ENCODE measurements at places on chromosomes 1 and 21. TPM values are rescaled to one million over a fixed set of nuclear protein-coding genes. Genes with fewer than 3 reads are reported as not detected.

DNA sequence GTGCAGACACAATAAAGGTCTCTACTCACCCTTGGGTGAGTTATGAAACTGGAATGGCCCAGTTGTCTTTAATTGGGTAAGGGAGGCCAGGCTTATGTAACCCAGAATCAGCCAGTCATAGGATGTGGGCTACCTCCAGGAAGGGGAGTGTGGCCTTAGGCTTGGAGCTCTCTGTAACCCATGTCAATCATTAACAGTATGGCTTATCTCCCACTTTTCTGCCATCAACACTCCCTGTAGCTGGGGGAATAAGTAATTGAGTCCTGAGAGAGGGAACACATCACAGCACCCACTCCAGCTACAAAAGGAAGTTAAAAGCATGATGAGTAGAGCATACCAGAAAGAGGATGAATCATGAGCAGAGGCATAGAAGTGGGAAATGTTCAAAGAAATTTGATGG lies 327.0 kb upstream of the DUSP10 start:
- no peak for DNase-seq

GRCh38 chr1:87497380-87498203 lies 168.9 kb downstream of the LMO4 start:
- DNase-seq: no peak

- DNase-seq: no peak
Observed at GRCh38 chr1:66374148-66374547, 159.8 kb upstream of the SGIP1 start.

DNA sequence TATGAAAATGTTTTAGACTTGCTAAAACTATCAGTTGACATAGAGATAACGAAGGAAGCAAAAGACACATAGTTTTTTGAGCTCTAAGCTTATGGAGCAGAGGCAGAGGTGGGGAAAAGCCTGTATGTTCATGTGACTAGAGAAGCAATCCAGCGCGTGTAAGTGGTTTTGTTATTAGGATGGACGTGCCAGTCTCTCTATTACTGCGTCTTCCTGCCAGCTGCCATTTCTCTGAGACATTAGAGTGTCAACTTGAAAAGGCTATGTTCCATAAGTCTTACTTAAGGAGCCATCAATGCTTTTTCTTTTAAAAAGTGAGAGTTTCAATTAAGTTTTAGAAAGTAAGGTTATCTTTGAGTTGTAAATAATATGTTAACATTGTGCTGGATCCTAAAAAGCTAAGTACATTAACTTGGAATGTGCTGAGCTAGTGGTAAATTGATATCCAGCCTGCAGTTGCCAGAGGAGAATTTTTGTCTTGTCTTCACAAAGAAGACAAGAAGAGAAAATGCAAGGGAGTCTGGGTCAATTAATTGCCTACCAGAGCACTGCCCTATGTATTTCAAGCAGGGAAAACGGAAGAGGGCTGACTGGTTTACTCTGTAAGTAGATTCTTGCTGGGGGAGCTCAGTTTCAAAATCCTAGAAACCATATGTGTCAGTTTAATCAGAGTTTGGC lies 161.8 kb upstream of the B3GALT2 start:
- DNase-seq: no peak

DNA sequence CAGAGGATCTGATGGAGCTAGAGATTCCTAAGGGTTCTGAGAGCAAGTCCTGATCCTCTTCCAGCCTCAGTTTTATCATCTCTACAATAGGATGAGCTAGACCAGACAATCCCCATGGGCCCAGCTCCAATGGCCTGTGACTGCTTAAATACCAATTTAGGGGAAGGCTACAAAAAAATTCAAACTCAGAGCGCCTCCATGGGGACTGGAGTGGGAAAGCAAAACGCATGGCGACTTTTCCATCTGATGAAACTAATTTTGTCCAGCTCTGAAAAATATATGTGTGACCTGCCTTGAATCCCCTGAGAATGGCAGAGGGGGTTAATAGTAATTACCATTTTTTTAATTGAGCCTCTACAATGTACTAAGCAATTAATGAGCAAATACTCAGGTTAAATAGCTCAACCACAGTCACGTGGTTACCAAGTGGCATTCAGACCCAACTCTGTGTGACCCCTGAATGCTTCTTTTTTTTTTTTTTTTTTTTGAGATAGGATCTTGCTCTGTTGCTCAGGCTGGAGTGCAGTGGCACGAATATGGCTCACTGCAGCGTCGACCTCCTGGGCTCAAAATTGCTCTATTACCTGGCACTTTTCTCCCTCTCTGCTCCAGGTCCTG lies 8.4 kb downstream of the EXTL1 start:
- DNase-seq: no peak

DNA sequence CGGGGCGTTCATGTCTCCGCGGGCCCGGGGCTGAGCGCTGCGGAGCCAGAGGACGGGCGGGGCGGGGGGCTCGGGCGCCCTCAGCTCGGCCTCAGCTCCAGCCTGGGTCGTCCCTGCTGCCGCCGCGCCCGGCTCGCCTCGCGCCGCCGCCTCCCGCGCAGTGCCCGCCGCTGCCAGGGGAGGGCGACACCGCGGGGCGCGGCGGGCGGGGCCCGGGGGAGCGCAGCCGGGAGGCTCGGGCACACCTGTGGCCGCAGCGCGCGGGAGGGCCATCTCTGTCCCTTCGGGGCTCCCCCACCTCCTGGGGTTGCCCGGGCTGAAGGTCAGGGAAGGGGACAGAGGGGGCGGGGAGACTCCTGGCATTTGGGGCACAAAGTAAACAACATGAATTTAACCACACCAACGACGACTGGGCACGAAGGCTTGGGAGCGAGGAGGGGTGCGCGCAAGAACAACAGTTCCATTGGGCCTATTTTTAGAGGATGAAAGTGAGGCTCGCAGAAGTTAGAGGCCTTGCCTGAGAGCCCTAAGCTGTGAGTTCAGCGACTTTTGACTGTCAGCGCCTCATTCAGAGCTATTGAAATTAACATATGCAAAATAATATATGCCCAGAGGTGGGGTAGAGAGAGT lies at the start of gene FAM131C:
Gene FAM131C (minus strand): TSS at position 162 of the 630 bp plus-strand sequence. CDS start 209 bp downstream, outside the sequence.
- DNase-seq: peak; percentile 44

- no peak for DNase-seq
Observed at GRCh38 chr1:223635236-223635635, 30.3 kb downstream of the CAPN8 start.

GRCh38 chr1:40185951-40186864 lies 25.0 kb downstream of the RLF start:
- DNase-seq: peak; percentile 39

DNA sequence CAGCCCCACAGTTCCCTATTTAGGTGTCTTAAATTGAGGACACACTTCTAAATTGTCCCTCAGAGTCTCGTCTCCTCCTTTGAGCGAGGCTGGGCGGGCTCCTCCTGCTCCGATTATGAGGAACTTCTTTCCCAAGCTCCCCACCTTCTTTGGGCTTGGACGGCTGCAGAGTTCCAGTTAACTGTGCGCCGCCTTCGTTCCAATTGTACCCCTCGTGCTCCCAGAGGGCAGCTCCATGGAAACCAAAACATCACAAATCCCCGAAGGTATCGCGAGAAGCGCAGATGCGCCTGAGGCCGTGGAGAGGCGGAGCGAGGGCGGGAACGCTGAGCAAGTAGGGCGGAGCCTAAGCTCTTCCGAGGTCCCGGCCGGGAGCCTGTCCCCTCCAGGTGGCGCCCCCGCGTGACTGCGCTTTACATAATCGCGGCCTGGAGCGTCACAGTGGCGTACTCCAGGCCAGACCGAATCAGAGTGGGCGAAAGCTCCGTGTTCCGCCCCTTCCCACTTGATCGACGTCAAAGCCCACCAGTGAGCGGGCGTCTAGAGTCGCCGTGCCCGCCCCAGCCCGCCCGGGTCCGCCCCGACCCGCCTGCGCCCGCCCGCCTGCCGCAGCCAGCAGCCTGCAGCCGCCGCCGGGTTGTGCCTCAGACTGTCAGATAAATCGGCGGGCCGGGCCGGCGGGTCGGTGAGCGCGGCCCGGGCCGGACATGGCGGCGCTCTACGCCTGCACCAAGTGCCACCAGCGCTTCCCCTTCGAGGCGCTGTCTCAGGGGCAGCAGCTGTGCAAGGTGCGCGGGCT lies at the start of gene FAM76A:
Gene FAM76A (plus strand): TSS at position 588 of the 799 bp plus-strand sequence. CDS start 120 bp downstream, at position 708.
- peak; percentile 100 for DNase-seq

DNA sequence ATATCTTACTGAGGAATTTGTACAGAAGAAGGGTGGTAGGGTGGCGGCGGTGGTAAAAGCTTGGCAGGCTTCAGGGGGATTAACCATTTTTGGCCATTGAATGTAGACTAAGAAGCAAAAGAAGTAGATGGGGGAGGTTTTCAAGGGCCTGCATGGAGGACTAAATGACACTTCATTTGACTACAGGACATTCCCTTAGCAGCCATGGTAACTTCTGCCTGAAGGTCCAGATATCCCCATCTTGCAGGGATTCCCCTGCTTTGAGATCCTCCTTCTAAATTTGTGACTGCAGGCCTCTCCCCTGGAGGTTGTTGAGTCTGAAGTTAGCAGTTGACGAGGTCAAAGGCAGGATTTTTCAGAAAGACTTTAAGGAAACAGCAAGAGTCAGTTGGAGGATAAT lies 4.8 kb downstream of the VASH2 start:
- DNase-seq: no peak

DNA sequence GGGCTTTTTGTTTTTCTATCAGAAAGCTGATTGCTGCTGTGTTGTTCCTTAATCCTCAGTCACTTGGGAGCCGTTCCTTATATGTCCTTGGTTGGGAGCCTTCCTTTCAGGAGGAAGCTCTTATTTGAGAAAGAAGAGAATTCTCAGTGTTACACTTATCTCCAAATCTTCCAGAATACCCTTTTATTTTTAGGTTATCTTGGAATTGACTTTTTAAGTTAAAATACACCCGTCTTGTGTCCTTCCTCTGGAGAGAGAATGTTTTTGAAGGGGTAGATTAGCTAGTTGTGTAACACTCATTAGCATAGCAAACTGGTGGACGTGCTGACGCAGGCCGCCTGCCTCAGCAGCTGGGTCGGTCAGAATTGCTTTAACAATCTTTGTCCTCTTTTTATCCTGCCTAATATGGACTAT lies 42.1 kb downstream of the LRRC8B start:
- no peak for DNase-seq

DNA sequence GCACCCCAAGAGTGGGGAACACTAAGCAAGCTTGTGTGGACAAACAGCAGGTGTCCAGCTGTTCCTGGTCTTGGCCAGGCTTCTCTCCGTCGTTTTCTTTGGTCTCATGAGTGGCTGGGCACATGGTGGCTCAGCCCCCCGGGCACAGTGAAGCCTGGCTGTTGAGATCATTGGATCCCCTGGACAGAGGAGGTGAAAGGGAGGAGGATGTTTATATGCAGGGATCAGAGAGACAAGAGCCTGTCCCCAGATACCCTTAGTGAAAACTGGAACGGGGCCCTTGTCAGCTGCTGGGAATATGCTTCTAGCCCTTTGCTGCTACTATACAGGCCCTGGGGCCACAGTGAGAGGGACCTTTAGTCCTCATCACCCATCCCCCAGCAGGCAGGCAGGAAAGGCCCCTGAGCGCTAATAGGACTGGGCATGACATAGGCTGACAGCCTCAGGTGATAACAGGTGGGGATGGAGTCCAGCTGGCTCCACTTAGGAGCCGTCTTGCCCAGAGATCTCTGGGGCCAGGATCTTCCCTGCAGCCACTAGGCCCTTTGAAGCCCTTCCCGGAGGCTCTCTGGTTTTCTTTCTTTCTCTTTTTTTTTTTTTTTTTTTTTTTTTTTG lies 16.4 kb downstream of the EPHA8 start:
- no peak for DNase-seq

DNA sequence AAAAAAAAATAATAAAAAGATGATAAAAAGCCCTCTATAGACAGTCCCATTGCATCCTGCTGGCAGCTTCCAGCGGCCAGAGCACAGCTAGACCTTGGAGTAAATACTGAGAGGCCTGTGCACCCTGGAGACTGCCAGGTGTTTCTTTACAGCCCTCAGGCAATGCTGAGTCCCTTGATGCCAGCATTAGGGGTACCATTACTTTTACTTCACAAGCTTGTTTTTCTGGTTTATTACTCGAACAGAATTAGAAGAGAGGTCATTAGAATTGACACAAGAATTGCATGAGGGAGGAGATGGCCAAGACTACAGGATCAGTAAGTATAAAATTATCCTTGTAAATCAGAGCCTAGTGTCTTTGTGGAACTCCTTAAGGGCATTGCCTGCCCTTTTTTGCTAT lies 43.6 kb downstream of the AKNAD1 start:
- no peak for DNase-seq

The LCE2B gene
- total RNA-seq: not detected

The SMG7 gene
- total RNA-seq: 66.5 TPM

The DMRTA2 gene
- total RNA-seq: not detected

The CASQ2 gene
- not detected for total RNA-seq

The VSIG8 gene
- total RNA-seq: not detected
